ENCODE measurements at places on chromosomes 2 and 18.

- DNase-seq, result no peak
These were observed 323.9 kb upstream of the TFPI start for GRCh38 chr2:187878112-187878511.

GRCh38 chr2:45006041-45006941 is 3.0 kb downstream of the SIX2 start:
- DNase-seq, result no peak

- no peak for DNase-seq
These were observed 771.2 kb upstream of the LINC00305 start for GRCh38 chr18:64919971-64920570.

- no peak for DNase-seq
These were observed 1642.4 kb upstream of the SLC39A10 start for GRCh38 chr2:194014639-194015038.

DNA sequence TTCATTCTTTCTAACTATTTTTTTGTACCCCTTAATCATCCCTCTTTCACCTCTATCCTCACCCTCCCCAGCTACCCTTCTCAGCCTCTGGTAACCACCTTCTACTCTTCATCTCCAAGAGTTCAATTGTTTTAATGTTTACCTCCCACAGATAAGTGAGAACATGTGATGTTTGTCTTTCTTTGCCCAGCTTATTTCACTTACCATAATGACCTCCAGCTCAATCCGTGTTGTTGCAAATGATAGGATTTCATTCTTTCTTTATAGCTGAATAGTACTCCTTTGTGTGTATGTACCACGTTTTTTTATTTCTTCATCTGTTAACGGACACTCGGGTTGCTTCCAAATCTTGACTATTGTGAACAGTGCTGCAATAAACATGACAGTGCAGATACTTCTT is 22.1 kb upstream of the TMEM37 start:
- no peak for DNase-seq

DNA sequence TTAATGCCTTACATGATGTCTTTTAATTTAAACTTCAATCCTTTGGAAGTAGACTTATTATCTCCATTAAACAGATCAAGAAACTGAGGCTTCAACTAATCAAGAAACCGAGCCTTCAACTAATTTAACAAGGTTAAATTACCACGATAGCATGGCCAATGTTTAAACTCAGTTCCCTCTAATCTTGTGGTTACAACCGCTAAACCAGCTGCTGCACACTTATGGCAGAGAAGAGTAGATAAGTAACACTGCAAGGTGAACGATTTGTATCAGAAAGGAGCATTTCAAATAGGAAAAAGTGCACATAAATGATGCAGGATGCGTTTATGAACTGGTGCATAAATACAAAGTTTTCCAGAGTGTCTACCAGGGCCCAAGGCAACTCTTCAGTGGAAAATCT is 144.6 kb upstream of the CAVIN2 start:
- no peak for DNase-seq

- DNase-seq, result no peak
These were observed 228.0 kb downstream of the CYP26B1 start for GRCh38 chr2:71919708-71920107.

DNA sequence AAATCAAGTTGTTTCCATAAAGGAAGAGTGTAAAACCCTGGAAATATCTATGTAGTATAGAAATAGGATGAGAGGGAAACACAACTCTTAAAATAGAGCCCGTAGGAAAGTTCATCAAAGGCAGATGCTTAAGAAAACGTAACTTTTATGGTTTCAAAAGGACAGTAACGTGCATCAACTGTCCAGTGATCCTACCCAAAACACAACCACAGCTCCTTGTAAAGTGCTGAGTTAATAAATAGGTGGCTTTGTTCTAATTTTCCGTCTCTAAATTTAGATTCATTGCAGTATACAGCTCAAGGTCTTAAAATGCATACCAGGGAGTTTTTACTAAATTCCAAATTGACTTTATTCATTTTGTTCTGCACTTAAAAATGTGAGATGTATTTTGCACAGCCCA is 282.1 kb upstream of the ID2 start:
- no peak for DNase-seq

- DNase-seq, result no peak
These were observed 503.6 kb downstream of the ARHGAP15 start for GRCh38 chr2:143632751-143633374.

GRCh38 chr2:119352357-119352756 is 14.3 kb downstream of the C2orf76 start:
- no peak for DNase-seq

DNA sequence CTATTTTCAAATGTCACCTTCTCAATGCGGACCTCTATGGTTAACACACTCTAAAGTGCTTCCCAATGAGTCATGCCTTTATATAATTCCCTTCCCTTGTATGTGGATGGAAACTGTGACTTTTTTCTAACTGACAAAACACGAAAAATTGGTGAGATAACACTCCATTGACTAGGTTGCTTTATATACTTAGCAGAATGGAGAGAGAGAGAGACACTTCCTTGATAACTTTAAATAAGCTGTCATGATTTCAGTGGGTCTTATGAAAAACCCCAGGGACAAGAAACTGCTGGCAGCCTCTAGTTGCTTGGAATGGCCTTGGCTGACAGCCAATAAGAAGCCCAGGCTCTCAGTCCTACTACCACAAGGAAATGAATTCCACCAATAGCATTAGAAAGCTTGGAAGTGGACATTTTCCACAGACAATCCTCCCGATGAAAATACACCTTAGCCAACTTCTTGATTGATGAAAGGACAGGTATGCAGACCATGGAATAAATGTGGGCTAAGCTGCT is 322.2 kb downstream of the ZNF804A start:
- DNase-seq, result no peak

GRCh38 chr18:3397031-3397750 is 52.8 kb upstream of the TGIF1 start:
- DNase-seq, result no peak

DNA sequence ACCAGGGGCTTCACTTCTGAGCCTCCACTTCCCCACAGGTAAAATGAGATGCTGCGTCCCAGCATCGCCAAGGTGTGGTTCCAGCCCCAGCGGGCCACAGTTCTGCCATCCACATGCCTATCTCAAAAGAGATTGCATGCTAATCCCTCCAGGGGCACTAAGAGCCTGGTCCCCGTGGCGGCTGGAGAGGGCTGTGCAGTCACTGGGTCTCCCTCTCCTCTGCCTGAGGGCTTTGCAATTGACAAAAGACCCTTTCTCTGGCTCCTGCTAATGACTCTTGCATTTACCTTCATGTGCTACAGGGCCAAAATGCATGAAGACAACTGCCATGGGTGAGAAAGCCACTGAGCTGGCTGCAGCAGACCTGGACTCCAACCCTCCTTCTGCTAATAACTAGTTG is 18.5 kb downstream of the ZBTB7C start:
- no peak for DNase-seq

DNA sequence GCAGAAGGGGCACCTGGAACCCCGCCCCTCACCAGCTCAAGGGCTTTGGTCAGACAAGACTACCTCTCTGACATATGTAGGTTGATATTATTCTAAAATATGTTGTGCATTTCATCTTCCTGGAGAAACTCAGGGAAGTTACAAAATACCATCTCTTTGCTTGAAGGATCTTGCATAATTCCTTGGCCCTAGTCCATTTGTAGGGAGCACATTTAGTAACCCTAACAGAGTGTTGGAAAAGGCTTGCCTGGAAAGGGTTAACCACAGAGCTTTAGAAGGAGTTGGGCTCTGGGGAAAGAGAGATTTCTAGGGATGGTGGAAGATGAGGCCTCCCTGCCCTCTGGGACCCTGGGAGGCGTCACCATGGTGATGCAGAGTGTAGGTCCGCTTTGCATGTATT is 143.0 kb upstream of the SLC1A4 start:
- DNase-seq, result no peak

- no peak for DNase-seq
These were observed 2798.0 kb upstream of the TEKT4 start for GRCh38 chr2:92073036-92073814.

DNA sequence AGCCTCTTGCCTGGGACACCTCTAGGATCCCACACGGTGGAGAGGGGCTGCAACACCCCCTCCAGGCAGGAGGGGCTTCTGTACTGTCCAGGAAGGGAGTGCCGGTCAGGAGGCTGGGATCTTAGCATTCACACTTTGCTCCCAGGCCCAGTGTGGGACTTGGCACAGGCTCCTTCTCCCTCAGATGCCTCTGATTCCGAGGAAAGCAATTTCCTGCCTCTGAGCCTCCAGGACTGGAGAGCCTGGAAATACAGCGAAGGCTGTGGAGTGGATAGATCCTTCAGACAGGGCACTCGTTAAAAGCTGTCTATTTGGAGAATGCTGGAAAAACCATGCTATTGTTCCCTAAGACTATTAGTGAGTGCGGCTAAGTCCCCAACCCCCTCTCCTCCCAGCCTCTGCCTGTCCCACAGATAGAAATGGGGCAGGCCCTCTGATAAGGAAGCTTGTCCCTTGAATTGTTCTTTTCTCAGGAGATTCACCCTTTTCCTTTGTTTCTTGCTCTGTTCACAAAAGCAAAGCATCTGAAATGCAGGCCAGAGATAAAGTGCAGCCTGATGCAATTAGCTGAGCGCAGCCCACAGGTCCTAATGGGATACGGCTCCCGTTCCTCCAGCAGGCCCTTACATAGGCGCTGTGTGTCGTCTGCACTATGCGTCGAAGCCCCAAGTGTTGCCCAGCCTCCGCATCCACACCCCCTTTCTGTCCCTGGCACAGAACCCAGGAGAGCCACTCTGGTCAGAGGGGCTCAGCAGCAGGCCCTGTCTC is 252.2 kb downstream of the KLHL29 start:
- no peak for DNase-seq

DNA sequence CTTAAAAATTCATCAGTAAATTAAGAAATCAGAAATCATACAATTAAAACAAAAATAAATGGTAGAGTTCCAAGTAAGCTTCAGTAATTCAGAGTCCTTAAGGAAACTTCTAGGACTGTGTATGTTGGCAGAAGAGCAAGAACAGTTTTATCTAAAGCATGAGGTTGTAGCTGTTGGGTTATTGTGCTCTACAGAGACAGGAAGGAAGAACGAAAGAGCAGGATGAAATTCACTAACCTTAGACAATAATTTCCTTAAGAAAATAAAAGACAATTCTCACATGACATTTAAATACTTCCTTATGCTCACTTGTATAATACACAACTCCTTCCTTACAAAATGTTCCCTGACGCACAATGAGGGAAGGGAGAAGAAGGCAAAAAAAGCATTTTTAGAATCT is 133.4 kb downstream of the STK39 start:
- no peak for DNase-seq

GRCh38 chr2:234971496-234971895 is 19.7 kb downstream of the SH3BP4 start:
- no peak for DNase-seq

- no peak for DNase-seq
These were observed 30.3 kb downstream of the SP3 start for GRCh38 chr2:173934895-173935294.

DNA sequence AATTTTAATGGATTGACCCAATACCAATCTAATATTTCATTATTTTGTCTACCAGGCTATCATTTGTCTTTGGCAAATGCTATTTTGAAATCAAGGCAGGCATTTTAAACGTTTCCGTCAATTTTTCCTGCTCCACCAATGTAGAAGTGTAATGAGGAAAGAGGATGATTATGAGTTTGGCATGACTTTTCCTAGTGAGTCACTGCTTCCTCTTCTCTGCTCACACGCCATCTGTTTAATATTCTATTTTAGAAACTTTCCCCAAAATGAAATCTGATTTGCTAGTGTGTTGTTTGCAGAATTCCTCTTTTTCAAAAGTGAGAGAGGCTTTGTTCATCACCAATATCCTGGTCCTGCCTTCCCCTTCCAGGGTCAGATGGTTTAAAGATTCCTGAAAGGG is 42.5 kb upstream of the PID1 start:
- no peak for DNase-seq

- no peak for DNase-seq
These were observed 170.6 kb downstream of the SLC8A1 start for GRCh38 chr2:40281021-40281940.

DNA sequence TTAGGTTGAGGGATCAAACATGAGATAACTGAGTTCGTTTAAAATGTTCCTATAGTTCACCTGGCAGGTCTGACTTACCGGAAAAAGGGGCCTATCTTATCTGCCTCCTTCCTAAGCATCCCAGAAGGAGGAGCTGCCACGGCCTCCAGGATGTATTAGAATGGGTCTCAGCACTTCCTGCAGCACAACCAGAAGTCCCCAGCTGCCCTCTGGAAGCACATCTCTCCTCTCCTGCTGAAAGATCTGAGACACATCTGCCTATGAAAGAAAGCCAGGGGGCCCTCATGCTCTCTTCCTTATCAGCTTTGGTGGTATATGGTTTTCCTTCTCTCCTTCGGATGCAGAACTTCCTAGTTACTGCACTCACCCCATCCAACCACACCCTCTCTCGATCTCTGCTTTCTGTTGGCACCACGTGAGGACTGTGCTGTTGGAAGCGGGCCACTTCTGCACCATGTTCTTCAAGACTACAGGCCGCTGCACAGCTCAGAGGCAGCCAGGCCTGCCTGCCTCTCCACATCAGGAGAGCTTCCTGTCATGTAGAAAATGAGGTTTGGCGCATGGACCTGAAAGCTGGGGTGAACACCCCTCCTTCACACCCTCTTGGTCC is 6.5 kb downstream of the IGFBP5 start:
- no peak for DNase-seq

DNA sequence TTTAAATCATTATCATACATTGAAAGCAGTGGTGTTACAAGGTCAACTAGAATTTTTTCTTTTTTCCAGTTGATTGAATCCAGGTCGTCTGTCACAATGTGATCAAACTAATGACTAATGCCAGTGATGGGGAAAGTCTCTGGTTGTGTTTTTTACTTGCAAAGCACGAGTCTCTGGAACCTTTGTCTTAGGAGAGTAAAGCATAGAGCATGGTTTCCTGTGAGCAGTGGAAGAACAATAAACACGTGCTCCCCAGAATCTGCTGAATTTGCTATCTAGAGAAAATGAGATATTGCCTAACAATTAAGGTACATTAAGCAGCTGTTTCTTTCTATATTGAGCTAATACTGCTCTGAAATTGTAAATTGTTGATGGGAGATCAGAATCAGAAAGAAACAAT is 1332.4 kb upstream of the TMEFF2 start:
- no peak for DNase-seq

DNA sequence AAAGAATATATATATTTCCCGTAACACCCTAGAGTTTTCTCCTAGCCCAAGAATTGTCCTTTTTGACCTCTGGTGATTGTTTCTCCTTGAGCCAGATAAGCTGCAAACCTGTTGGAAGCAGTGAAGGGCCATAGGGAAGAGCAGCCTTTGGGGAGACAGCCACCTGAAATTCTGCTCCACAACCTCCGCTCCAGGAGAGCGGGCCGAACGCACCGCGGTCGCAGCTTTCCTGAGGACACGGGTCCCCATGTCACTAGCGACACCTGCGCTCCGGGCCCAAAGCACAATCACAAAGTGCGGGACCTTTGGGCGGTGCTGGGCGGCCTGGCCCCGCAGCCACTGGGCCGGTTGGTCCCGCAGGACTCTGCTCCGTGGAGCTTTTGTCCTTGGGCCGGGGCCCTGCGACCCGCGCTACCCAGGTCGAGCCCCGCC is 557 bp upstream of the DSG2 start:
- no peak for DNase-seq

DNA sequence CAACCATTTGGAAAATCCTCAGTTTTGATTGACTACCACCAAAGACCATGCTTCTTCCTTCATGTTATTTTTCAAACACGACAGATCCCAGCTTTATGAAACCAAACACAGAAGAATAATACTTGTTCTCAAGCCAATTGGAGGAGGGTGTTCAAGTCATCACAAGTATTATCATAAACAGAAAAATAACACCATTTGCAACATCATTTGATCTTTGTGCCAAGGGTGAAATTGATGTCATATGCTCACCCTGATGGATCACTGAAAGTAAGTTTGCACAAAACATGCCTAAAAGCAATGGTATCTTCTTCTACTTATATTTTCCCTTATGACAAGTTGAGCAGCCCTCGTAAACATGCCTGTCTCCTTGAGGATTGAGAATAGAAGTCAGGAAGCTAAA is 448.0 kb upstream of the ZEB2 start:
- no peak for DNase-seq

All from CD4-positive, alpha-beta T cell treated with Interleukin-15 for 4 hours (primary cell).